HCT116 (cell line): ENCODE measurements at places on chromosomes 13 and 19. TPM values are rescaled to one million over a fixed set of nuclear protein-coding genes. Genes with fewer than 3 reads are reported as not detected.

The CRTC1 gene
- total RNA-seq = 14.9 TPM

The IGFLR1 gene
- 8.3 TPM for total RNA-seq

- DNase-seq = no peak
Observed at GRCh38 chr19:40398417-40399131, 8.6 kb upstream of the HIPK4 start.

The PROZ gene
- total RNA-seq = not detected

The NOVA2 gene
- 2.5 TPM for total RNA-seq

DNA sequence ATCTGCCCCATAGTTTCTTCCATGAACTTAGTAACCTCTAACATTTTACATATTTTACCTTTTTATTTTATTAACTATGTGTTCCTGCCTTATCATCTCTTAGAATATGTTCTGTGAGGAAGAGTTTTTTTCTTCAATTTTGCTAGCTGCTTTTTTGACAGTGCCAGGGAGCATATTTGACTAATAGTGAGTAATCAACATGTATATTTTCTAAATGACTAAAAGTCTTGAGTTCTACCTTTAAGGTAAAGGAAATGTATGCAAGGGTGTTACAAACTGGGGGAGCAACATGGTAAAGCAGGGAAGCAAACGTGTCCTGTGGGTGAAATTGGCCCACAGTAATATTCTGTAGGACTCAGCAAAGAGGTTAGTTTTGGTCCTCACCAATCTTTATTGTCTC lies 165.5 kb downstream of the NBEA start:
- DNase-seq = no peak

GRCh38 chr19:45497791-45498190 lies 452 bp upstream of the PPM1N start:
- DNase-seq = no peak

The ZNF575 gene
- 1.9 TPM for total RNA-seq

The RAB3A gene
- 10.6 TPM for total RNA-seq

The ZNF708 gene
- total RNA-seq = 5.3 TPM

- DNase-seq = no peak
Observed at GRCh38 chr19:49556412-49557398, 23.7 kb downstream of the NOSIP start.

The COX7A1 gene
- total RNA-seq = not detected

- DNase-seq = no peak
Observed at GRCh38 chr19:4985551-4985991, 16.7 kb downstream of the KDM4B start.

DNA sequence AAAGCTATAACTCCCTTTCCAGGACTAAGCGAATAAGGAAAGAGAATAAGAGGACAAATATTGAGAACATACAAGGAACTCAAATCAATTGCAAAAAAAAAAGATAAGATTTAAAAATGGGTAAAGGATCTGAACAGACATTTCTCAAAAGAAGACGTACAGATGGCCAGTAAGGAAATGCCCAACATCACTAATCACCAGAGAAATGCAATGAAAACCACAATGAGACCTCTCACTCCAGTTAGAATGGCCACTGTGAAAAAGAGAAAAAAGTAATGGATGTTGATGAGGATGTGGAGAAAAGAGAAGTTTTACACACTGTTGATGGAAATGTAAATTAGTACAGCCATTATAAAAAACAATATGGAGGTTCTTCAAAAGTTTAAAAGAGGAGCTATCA lies 63.8 kb downstream of the VWA8 start:
- DNase-seq = no peak

- peak; percentile 24 for DNase-seq
Observed at GRCh38 chr19:45569619-45570421, 14.8 kb downstream of the OPA3 start.

The SYT5 gene
- 2.3 TPM for total RNA-seq

The COX6B2 gene
- total RNA-seq = 2.4 TPM

DNA sequence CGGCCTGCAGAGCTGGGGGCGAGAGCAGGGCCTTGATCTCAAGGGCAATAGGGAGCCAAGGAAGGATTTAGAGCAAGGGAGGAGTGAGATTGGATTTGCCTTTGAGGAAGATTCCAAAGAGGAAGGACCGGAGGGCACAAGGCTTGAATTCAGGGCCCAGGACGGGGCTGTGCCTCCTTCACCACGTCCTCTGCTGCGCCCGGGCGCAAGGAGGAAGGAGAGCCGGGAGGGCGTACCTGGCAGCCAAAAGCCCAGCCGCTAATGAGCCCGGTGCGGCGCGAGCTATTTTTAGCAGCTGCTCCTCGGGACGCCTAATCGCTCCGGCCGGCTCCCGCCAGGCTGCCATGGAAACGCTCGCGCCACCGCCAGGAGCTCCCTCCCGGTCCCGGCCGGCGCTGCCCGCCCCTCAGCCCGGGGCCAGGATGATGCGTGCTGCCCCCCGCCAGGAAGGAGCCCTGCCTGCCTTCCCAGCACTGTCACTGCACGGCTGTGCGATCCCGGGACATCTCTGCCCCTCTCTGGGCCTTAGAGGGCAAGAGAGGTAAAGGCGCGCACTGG lies 31.3 kb downstream of the TINCR start:
- DNase-seq = peak; percentile 51

GRCh38 chr19:6868351-6868750 lies 19.0 kb upstream of the ADGRE1 start:
- DNase-seq = no peak

DNA sequence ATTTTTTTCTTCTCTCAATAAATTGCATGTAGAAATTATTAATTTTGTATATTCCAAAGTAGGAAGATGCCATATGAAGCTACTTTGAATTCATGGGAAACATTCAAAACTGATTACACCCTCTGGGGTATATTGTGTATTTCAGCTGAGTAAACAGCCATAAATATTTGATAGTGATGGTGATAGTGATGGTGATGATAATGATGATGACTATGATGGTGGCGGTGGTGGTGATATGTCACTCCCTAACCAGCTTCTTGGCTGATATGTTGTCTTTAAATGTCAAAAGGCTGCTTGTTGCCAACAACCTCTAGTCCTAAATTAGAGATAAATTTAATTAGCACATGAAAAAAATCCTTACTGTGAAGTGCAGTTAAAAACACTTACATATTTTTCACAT lies 102.0 kb downstream of the LRCH1 start:
- no peak for DNase-seq

The SH2D3A gene
- 75.7 TPM for total RNA-seq

The CNFN gene
- 13.9 TPM for total RNA-seq

The SIGLEC10 gene
- not detected for total RNA-seq

DNA sequence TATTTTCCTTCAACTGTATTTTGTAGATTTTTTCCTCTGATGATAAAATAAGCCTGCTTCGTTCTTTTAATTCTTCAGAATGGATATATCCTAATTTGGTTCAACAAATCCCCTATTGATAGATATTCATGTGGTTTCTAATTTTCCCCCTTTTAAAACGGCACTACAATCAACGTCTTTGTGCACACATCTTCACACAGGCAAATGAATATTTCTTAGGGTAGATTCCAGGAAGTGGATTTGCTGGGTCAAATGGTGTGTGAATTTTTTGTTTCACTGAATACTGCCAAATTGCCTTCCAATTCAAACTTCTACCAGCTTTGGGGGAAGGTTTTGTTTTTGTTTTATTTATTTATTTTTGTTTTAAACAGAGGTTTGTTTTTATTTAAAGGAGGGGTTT lies 287.2 kb downstream of the FOXO1 start:
- DNase-seq = no peak

GRCh38 chr13:24224232-24224680 lies 63.7 kb downstream of the SPATA13 start:
- no peak for DNase-seq

GRCh38 chr13:55298201-55298600 lies 1842.5 kb upstream of the PRR20A start:
- DNase-seq = no peak

GRCh38 chr19:17348700-17349099 lies 11.3 kb downstream of the GTPBP3 start:
- no peak for DNase-seq

GRCh38 chr19:40521276-40521675 lies 54.5 kb downstream of the SPTBN4 start:
- DNase-seq = no peak

The PLPPR3 gene
- total RNA-seq = 0.27 TPM
